Thoracic aorta (tissue), 2 donors: ENCODE measurements at places on chromosomes 1 and 21. TPM values are rescaled to one million over a fixed set of nuclear protein-coding genes. Genes with fewer than 3 reads are reported as not detected.

DNA sequence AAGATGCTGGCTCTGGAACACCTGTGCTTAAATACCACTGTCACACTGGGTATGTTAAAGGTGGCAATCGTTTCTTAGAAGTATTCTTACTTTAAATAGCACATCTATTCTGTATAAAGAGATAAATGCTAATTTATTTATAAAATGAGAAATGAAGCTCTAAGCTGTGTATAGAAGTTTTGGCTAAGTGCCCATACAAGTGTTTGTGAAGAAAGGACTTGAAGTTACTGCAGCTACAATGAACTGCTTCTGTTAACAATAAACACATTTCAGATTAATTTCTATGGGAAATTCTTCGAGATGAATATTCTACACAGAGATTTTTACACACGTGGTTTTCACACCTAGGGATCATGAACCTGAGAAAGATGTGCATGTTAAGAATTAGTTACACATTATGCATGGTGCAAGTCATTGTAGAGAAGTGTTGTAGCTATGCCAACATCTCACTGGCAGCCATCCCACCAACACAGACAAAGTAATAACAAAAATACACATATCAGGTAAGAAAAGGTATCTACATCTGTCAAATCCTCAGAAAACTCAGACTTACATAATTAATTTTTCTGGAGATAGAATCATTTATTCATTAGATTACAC is 16.2 kb downstream of the COL24A1 start:
- no peak for DNase-seq

GRCh38 chr1:178450871-178451270 is 45.9 kb downstream of the CLEC20A start:
- DNase-seq: no peak

- no peak for DNase-seq
Measured at GRCh38 chr1:33460947-33461629, 11.4 kb upstream of the ZSCAN20 start.

DNA sequence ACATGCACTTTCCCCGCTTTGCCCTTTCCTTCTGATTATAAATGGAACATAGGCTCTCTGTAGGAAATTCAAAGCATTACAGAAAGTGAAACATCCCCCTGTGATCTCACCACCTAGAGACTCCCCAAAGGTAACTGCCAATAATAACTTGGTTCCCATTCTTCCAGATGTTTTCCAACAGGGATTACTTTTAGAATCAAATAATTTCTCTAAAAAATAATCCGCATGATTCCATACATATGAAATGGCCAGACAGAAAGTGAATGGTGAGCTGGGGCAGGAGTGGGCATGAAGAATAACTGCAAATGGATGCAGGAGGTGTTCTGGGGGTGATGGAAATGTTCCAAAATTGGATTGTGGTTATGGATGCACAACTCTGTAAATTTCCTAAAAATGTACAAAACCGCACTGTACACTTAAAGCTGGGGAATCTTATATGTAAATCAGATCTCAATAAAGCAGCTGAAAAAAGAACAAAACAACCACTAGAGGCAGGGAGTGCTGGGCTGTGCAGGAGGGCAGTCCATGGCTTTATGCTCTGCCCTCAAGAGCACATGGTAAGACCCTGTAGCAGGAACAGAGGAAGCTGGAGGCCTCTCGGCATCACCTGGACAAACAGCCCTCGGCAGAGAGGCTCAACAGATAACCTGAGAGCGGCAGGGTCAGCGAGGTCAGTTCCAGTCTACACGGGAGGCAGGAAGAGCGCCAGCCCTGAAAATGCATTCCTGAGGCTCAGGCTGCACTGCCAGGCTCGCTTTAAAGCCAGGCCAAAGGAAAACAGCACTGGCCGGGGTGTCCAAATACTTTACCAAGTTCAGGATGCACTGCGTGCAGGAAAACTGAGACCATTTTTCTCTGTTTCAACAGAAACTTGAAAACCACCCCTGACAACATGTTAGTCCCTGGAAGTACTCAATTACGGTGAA is 39.7 kb downstream of the CAPZB start:
- no peak for DNase-seq

Gene ASCL5
- total RNA-seq: not detected

GRCh38 chr1:116770625-116771024 is 16.4 kb downstream of the CD2 start:
- DNase-seq: no peak

Gene OPRD1
- not detected for total RNA-seq

DNA sequence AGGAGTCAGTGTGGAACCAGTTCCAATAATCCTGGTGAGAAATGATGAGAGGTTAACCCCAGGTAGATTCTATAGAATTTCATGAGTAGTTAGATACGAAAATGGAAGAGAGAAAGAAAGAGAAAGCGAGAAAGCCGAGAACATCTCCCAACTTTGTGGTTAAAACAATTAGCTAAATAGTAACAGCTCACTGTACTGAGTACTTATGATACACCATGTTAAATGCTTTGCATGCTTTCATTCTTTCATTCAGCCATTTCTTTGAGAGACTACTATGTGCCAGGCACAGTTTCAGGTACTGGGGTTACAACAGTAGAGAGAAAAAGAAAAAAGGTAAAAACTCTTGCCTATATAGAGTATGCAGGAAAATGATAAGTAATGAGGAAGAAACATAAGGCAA is 109.7 kb upstream of the SYT6 start:
- DNase-seq: no peak

- DNase-seq: no peak
Measured at GRCh38 chr1:228801068-228801467, 65.8 kb downstream of the RHOU start.

Gene OR2T29
- total RNA-seq: not detected

Gene NUAK2
- total RNA-seq: 1.5 TPM

DNA sequence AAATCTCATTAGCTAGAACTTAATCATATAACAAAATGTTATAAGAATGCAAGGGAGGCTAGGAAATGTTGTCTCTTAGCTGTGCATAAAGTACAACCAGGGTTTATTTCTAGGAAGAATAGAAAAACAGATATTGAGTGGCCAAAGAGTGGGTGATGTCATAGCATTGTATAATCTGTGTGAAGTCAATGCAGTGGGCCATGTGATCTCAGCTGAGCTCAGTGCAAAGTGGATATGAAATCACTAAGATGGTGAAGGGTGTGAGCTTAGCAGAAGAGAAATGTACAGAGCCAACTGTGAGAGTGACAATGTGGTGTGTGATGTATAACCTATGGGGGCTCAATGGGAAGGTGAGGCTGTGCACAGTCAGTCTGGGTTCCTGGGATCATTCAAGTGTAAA is 29.7 kb upstream of the DUSP23 start:
- DNase-seq: no peak

Gene FCGR3A
- 41.2 TPM for total RNA-seq

Gene ZBTB8A
- total RNA-seq: 5.6 TPM

DNA sequence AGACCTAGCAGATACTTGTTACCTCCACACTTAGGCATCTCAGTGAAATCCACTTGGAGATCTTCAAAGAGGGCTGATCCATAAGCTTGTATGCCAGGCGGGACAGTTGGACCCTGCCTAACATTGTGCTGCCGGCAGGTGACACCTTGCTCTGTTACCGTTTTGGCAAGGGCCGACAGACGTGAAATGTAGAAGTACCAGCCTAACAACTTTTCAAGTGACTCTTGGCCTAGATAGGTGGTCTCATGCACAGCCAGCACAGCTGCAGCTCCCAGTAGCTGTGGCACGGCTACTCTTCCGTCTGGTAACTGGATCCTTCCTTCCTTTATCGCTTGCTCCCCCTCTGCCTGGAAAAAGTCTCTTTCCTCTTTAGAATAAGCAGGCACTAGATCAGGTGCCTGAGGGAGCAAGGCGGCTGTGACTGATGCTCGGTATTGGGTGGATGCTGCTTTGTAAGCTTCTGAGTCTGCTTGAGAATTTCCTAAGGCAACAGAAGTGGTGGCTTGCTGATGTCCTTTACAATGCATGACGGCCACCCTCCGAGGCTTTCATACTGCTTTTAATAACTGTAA is 713.5 kb downstream of the AMY1C start:
- no peak for DNase-seq

GRCh38 chr1:78690516-78690915 is 40.9 kb downstream of the IFI44 start:
- DNase-seq: no peak

Gene GPR37L1
- not detected for total RNA-seq

DNA sequence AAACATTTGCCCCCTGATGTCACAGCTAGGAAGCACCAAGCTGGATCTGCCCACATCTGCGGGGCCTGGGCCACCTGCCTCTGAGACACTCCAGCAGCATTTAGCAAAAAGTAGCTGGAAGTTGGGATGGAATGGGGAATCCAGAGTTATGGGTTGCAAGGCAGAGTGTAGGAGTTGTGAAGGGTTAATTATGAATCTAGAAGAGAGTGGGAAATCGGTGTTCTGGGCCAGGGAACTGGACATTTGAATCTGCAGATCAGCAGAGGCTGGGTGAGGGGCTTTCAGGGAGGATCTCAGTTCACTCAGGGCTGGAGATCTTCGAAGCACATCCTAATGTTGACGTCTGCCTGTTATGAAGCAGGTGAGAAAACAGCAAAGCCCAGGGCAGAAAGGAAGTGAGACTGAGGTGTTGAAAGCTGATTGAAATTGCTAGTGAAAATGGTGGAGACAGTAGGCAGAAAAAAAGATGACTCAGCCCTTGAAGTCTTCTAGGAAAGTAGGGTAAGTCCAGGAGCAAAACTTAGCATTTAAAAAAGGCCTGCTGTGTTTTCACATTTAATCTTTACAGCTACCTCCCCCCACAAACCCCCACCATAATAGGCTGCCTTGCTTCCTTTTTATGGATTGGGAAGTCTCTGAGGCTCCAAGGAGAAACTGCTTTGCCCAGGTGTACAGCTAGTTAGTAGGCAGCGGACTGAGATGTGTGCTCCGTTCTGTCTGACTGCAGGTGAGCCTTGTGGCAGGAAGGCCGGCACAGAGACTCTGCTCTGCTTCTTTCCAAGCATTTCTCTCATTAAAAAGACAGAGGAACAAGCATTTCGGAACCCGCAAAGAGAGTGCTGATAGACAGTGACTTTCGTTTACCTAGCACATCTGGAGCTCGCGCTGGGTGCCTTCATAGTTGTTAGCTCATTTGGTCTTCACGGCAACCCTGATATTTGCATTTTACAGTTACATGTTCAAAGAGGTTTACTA is 7.2 kb downstream of the VANGL1 start:
- DNase-seq: no peak

Gene UBXN10
- 0.68 TPM for total RNA-seq

GRCh38 chr21:17709266-17709611 is 96.5 kb upstream of the BTG3 start:
- DNase-seq: no peak

GRCh38 chr1:96538883-96539282 is 182.7 kb upstream of the PTBP2 start:
- DNase-seq: peak; percentile 20

GRCh38 chr1:196873385-196873784 is 14.5 kb upstream of the CFHR4 start:
- no peak for DNase-seq

Gene HMGCS2
- not detected for total RNA-seq

DNA sequence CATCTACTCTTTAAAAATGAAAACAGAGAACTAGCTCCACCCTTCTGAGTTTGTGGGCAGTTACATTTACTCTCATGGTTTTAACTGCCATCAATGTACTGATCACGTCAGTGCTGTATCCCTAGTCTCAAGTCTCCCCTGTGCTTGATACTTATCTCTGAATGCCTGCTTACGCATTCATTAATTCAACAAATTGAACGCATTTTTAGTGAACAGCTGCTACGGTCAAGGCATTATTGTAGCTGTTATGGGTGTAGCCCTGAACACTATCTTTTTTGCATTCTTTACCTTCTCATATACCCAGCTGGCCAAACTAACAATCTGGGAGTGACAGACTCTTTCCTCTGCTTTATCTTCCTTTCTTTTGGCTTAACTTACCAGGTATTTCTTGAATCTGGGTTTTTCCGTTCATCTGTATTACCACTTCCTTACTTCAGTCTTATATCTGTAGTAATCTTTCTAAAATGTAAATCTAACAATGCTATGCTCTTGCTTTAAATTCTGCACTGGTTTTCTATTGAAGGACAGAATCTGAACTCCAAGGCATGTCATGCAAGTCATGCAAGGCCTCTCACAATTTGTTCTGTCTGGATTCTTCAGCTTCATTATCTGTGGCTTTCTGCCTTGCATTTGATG is 33.3 kb downstream of the SMG7 start:
- DNase-seq: no peak

GRCh38 chr1:197808880-197809279 is 33.6 kb upstream of the DENND1B start:
- no peak for DNase-seq
